Heart right ventricle (tissue), 16 donors: ENCODE measurements at places on chromosomes 11 and 22. TPM values are rescaled to one million over a fixed set of nuclear protein-coding genes. Genes with fewer than 3 reads are reported as not detected.

Gene CNTN5
- total RNA-seq: 0.05 TPM

Gene P2RX6
- total RNA-seq: 2.3 TPM

GRCh38 chr11:132456751-132457328 lies 1075.5 kb downstream of the OPCML start:
- no peak overlapping the region for H3K27ac ChIP-seq
- DNase-seq: no peak
- no peaks in the 10 kb centered on the region for H3K36me3 ChIP-seq

DNA sequence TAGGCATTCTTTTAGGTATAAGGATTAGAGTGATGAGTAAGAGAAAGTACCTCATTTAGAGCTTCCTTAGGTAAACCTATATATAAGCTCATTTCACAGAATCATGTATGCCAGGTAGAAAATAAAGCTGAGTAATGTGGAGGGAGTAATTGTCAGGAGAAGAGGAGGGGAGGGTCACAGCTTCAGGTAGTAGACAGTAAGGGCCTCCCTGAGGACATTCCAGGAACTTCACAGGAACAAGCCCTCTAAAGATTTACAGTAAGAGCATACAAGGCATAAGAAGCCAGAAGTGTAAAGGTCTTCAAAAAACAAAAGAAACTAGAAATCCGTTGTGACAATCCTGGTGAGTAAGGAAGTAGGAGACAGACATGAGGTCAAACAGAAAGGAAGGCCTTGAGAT lies 57.6 kb downstream of the USP47 start:
- no peak for DNase-seq
- H3K4me1 ChIP-seq: no peaks in the 10 kb centered on the region
- no peaks in the 10 kb centered on the region for H3K27me3 ChIP-seq
- H3K36me3 ChIP-seq: peaks cover 10% of the 10 kb centered on the region

Gene NXPE1
- not detected for total RNA-seq

Gene CCDC116
- total RNA-seq: 0.28 TPM
